ENCODE measurements at places on chromosomes 6 and 20. TPM values are rescaled to one million over a fixed set of nuclear protein-coding genes. Genes with fewer than 3 reads are reported as not detected.

Gene OR2H2
- total RNA-seq = not detected

Gene VWA7
- 1.5 TPM for total RNA-seq

Gene DDX43
- total RNA-seq = not detected

Gene MATN4
- total RNA-seq = not detected

Gene LRRC73
- not detected for total RNA-seq

Gene FOXA2
- 7.9 TPM for total RNA-seq

Gene SSTR4
- 0.53 TPM for total RNA-seq

Gene CCM2L
- total RNA-seq = 0.80 TPM

Gene ACTL10
- total RNA-seq = 0.17 TPM

Gene RAET1G
- 1.5 TPM for total RNA-seq

Gene ARMC12
- total RNA-seq = 1.4 TPM

Gene ATP9A
- 28.1 TPM for total RNA-seq

Gene COL11A2
- 2.5 TPM for total RNA-seq

Gene DDAH2
- total RNA-seq = 108 TPM

Gene TRIM31
- total RNA-seq = 6.3 TPM

Gene SPDEF
- 0.48 TPM for total RNA-seq

Gene CLPSL2
- not detected for total RNA-seq
